ENCODE measurements at places on chromosomes 2 and 18.

DNA sequence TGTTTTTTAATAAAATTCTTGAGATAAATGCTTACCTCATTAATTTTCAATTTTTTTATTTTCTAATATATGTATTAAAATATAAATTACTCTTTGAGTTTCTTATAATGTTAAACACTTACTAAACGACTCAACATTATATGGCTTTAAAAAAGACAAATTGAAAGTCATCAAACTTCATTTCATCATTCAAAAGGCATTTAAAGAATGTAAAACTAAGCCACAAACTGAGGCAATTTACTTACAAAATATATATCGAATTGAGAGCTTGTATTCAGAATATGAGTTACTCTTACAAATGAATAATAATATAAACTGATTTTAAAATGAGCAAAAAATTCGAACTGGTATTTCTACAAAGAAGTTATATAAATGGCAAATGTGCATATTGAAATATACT is 1262.2 kb upstream of the PIK3C3 start:
- no peak for DNase-seq

GRCh38 chr18:58140387-58141325 is 96.6 kb downstream of the NEDD4L start:
- no peak for DNase-seq

- DNase-seq = no peak
These were observed 54.7 kb downstream of the DTNB start for GRCh38 chr2:25618676-25619075.

DNA sequence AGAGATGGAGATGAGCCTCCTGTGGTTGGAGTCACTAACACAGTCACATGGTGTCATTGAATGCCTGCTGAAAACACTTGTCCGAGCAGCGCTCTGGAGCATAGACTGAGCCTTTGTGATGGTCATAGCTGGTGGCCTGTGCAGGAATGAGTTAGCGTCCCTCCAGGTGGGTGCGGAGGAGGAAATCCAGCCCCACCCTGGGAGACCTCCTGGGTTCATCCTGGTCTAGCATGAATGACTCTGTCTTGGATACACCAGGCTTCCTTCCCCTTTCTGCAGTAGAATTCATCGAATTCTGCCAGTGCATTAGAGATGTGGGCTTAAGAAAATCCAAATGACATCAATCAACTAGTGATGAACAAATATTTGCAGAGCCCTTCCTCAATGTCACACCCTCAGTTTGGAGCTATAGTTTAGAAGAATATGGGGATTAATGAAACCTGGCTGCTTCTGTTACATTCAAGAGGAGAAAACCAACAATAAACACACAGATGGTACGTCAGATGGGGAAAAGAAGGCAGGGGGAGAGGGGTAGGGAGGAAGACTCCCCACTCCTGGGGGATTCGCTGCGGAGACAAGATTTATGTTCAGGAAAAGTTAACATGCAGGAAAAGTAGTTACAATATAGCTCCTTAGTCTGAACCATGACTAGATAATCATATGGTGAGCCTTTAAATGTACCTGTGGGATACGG is 136.7 kb downstream of the DDX1 start:
- no peak for DNase-seq

- DNase-seq = no peak
These were observed 470.1 kb upstream of the RAB12 start for GRCh38 chr18:8139127-8139527.

- no peak for DNase-seq
These were observed 28.1 kb downstream of the ASAP2 start for GRCh38 chr2:9234680-9235146.

- DNase-seq = no peak
These were observed 208.1 kb downstream of the NCKAP5 start for GRCh38 chr2:133360190-133360589.

DNA sequence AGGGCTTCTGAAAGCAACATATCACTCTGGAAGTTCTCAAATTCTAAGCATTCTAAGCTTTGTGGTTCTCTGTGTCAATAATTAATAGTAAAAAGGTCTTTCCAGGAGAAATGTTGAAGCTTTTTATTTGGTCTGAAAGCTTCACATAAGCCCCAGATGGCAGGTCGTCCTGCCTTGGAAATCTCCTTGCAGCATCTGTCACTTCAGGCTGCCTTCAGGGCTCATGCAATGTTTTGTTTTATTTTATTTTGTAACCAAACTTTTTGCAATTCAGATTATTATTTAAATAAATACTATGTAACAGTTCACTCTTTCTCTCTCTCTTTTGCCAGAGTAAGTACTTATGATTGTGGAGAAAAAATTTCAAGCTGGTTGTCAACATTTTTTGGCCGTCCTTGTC is 46.7 kb upstream of the FHOD3 start:
- no peak for DNase-seq

GRCh38 chr2:219368690-219369191 is 19.0 kb downstream of the DNPEP start:
- no peak for DNase-seq

- DNase-seq = no peak
These were observed 12.2 kb downstream of the CXCR2 start for GRCh38 chr2:218138047-218138446.

- DNase-seq = no peak
These were observed 24.3 kb downstream of the OSBPL1A start for GRCh38 chr18:24373328-24373727.

- no peak for DNase-seq
These were observed 74.6 kb upstream of the ARL5A start for GRCh38 chr2:151902829-151903228.

DNA sequence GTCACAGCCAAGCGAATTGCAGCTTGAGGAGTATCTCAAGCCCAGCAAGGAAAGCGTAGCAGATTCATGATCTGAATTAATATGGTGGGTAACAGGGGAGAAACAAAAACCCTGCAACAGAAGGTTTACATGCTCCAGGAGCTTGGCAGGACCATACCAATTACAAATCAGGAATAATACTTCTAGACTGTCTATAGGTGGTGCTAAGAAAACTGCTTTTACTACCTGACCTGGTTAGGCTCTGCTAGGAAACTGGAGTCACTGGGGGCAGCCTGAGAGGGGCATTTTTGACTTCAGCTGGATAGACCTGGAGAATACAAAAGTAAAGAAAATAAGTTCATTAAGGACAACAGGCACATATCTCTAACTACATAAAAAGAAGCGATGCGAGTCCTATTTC is 24.6 kb upstream of the SPOPL start:
- DNase-seq = no peak

All from CD4-positive, alpha-beta T cell treated with Interleukin-6 at 100 ng/mL for 8 hours (primary cell).